Frontal cortex (tissue), 4 donors: ENCODE measurements at places on chromosomes 4 and X.

- no peak for DNase-seq
Observed at GRCh38 chrX:78378476-78379115, 51.2 kb upstream of the CYSLTR1 start.

GRCh38 chrX:17713288-17713687, 24.0 kb upstream of the SCML1 start:
- DNase-seq, result no peak

DNA sequence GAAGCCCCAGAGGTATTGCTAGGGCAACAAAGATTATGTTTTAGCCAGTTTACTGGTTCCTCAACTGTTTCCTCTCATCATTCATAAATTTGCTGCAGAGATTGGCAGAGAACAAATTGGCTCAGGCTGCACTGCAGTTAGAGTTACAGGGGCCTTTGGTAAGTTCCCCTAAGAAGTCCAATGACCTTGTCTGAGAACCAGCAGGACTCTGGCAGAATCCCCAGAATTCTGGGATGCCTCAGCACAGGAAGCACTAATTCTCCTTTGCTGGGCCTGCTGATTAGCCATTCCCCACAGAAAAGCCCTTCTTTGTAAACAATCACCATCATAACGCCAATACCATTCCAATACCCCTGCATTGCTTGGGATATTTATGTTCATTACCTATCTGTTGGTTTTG, 151.3 kb downstream of the USP46 start:
- DNase-seq, result no peak

DNA sequence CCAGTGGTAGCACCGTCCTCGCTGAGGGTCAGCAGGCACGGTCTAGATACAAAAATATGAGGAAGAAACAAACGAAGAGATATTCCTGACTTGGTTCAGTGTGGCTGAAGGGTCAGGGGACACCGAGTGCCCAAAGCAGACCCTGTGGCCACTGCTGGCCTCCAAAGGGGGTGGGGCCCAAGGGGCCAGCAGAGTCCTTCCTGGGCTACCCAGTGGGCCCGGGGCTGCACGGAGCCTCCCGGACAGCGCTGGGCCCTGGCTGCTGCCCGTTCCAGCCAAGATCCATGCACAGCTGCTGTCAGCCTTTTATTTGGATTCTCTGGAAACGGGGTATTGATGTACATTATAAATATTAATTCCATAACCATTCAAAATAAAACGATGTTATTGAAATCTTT, 20.4 kb downstream of the NELFA start:
- no peak for DNase-seq

- DNase-seq, result no peak
Observed at GRCh38 chrX:10597871-10598270, 22.5 kb downstream of the MID1 start.

DNA sequence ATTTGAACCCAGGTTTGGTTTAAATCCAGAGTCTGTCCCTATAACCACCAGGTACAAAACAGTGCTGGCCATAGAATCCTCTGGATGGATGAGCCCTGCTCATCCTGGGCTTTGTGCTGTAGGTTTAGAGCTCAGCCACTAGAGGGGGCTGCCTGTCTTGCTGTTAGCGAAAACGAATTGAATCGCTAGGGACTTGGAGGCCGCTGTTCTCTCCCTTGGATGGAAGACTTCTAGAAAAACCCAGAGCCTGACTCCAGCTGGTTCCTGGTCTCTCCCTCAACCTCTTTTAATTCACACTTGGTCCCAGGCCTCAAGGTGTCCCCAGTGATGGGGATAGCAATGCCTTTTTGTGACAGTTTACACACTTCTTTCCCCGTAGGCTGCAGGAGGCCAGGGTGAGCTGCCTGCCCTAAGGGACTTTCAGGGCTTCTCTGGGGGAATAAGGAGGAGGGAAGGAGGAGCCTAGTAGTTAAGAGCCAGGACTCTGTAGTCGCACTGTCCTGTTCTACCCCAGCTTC, 8.7 kb downstream of the RIPPLY1 start:
- DNase-seq, result no peak

DNA sequence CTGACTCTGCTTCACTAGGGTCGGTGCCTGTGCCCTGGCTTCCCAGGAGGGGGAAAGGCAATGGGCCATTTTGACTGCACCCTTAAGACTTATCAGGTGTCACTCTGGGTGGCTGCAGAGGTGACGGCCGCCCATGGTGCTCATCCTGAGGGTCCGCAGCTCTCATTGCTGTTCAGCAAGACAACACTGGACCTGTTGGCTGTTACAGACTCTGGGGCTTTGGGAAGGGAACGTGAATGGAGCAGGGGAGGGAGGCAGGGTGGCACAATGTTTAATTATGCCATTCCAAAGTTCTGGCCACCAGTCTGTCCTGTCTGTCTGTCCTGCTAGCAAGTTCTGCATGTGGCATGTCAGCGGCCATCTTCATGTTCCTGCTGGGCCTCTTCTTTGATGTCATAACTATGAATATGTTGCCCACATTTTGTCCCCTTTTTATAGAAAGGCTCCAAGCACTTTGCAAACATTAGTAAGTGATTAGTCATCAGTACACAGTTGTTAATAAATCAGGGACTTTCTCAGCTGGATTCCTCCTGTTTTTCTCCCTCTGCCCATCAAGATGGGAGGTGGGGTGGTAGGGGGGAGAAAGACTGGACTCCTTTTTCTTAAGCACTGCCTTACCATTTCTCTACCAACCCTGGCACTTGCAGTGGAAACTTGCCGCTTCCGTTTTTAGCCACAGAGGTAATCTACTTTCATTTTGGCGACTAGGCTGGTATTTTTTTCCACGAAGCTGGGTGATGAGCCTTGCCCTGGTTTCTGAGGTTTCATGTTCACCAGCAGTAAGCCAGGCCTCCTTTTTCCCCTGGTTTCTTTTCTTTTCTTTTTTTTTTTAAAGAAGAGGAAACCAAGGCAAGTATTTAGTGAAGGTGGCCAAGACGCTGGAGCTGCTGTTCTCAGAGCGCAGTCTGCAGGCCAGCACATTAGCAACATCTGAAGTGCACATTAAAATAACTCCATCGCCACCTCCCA, 88.6 kb upstream of the TRIM2 start:
- no peak for DNase-seq

DNA sequence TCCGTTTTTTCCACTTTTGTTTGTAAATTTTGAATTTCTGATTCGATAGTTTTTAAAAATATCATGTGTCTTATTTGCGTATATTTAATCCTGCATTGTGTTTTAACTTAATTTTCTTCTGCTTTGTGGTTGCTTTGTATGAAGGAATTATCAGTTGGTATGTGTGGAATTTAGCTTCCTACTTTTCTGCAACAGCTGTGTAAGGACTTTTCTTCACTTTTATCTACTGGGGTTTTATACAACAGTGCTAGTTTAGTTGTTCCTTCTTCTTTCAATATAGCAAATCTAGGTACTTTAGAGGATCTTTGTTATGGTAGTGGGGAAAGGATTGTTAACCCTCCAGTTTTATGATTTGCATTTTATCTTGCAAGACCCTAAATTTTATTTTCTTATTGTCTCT, 410.3 kb downstream of the CCSER1 start:
- DNase-seq, result no peak

DNA sequence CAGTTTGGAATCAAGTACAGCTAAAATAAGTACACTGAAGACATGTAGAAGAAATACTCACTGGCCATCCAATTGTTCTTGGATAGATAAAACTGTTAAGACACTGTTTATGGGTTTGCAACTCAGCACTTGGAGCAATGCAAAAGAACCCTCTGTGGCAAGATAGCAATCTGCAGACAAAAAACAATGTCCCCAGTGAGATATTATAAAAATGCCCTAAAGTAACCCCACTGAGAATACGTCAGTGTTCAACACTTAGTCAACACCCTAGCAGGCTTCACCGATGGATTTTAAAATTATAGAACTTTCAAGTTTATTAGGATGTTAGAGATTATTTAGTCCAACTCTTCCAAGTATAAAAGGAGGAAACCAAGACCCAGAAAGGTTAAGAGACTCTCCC, 47.5 kb upstream of the NDP start:
- DNase-seq, result no peak

- DNase-seq, result no peak
Observed at GRCh38 chrX:148804579-148805355, 304.4 kb downstream of the AFF2 start.

DNA sequence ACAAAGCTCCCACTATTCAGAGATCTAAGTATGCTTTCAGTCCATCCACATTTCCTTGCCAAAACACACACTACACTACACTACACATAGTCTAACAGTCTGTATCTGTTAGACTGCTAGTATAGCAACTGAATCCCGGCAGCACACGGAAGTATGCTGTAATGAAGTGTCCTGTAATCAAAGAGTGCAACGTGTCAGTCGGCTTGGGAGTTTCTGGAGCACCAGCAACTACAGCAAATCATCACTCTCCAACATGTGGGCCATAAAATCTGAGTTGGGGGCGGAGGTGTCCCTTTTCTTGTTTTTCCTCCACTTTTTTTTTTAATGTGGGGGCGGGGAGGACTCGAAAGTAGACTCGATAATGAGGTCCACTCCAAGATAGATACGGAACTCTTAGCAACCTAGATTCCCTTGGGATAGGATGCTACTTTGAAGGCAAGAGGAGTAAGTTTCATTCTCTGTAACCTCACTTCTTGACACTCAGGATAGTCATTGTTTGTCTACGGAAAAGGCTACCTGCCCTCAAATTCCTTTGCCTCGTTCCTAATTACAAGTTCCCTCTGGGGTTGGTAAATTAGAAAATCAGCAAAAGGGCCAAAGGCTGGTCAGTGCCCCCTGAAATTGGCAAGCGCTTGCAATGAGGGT, 722 bp downstream of the SLC10A7 start:
- peak; percentile 18 for DNase-seq

GRCh38 chrX:14590693-14591424, 61.5 kb downstream of the GLRA2 start:
- DNase-seq, result no peak

DNA sequence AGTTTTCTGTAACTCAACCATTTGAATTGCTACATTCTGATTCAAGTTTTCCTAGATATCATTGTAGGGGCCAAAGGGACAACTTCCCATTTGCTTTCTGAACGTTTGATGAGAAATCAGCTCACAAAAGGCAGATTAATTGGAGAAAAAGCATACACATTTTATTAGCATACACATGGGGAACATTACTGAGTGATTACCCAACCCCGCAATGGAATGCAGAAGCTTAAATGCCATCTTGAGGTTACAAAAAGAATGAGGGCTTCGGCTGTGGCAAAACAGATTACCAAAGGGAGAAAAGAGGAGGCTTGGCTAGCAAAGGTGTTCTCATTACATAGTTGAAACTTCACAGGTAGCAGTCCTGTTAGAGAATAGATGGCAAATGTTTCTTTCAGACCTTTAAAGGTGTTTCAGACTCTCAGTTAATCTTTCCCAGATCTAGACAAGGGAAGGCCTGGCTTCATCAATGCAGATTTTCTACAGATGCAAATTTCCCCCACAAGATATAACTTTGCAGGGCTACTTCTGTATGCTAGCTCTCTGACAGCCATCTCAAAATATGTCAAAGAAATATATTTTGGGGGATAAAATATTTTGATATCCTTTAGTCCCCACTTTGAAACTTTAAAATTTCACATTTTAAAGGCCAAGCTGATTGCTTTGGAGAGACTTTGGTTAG, 26.5 kb upstream of the HERC6 start:
- DNase-seq, result no peak

DNA sequence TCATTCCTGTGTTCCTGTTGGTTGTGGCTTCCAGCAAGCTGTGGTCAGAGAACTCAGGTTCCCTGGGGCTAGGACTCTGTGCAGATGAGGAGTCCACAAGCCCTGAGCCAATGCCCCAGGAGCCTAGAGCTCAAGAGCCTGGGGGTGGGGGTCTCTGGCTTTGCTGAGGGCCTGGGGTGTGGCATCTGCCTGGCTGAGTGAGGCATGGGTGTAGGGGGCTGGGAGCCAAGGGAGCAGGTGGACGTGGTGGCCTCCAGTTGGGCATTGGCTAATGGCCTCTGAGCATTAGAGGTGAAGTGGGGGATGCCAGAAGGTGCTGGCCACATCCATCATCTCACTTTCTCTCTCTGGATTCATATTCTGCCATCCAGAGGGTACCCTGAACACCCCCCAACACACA, 5.3 kb upstream of the MAMLD1 start:
- no peak for DNase-seq

- DNase-seq, result no peak
Observed at GRCh38 chr4:76002176-76002575, 5.1 kb downstream of the CXCL9 start.

DNA sequence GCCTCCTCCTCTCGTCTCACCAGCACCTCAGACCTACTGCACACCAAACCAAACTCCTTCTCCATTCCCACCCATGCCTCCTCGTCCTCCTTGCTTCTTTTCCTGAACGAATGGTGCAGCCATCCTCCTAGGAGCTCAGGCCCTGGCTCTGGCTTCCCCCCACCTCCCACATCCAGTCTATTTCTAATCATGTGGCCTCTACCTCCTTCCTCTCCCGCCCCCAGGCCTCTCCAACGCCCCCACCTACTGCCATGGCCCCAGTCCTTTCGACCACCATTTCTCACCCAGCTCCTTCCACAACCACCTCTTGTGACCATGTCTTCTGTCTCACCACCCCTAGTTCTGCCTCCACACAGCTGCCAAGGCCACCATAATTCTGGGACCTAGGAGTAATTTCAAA, 127.1 kb downstream of the PJA1 start:
- no peak for DNase-seq

GRCh38 chrX:68084765-68085164, 348.5 kb downstream of the OPHN1 start:
- no peak for DNase-seq

DNA sequence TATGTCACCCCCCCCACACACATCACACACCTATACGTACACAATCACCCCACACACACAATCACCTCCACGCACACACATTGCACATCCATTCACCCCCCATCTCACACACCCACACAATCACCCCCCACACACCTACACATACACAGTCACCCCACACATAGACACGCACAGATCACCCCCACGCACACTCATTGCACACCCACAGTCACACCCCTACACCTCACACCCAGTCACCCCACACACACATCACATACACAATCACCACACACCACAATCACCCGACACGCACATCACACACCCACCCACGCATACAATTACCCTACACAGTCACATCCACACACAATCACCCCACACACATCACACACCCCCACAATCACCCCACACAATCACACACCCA, 15.9 kb upstream of the TADA2B start:
- DNase-seq, result no peak

GRCh38 chr4:115360431-115360830, 247.0 kb upstream of the NDST4 start:
- no peak for DNase-seq

GRCh38 chr4:122900314-122900713, 22.1 kb downstream of the NUDT6 start:
- DNase-seq, result no peak

DNA sequence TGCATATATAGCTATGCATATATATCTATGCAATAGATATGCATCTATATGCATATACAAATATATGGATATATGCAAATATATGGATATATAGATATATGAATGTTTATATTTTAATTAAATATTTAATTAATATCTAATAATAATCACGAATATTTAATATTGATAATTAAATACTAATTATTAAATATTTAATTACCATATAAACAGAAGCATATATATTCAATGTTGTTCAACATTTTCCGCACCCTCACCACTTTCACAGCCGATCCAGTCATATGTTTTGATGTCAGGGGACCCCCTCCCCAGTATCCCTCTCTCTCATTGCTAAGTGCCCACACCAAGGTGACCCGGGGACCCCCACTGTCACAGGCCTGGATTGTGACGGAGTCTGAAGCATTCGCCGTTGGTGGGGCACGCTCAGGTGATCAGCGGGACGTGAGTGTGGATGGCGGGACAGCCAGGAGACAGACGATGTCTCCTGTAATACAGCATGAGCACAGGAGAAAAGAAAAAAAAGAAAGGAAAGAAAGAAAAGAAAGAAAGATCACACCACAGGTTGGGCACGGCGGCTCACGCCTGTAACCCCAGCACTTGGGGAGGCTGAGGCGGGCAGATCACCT, 199.7 kb downstream of the CRLF2 start:
- no peak for DNase-seq
